ENCODE measurements at places on chromosomes 6 and 20. TPM values are rescaled to one million over a fixed set of nuclear protein-coding genes. Genes with fewer than 3 reads are reported as not detected.

Gene WFDC2
- total RNA-seq: 144 TPM

GRCh38 chr6:6179858-6180623 lies 140.4 kb downstream of the F13A1 start:
- DNase-seq: no peak

Gene MAPK14
- 62.7 TPM for total RNA-seq

DNA sequence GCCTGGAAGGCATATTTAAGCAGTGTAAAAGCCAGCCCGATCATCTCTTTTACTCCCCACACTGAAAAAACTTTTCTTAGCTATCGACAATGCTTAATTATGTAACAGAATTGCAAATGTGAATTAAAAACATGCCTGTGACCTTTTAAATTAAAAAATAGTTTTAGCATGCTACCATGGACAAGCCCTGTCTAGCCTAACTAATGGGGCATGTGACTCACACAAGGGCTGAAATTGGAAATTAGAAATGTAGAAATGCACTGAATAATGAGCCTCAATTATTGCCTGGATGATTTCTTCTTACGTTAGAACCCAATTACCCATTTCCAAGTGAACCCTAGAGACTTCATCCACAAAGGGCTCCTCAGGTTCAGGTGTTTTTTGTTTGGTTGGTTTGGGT lies 82.7 kb downstream of the SIM1 start:
- no peak for DNase-seq

- DNase-seq: no peak
Measured at GRCh38 chr6:154661768-154662167, 71.4 kb upstream of the SCAF8 start.

DNA sequence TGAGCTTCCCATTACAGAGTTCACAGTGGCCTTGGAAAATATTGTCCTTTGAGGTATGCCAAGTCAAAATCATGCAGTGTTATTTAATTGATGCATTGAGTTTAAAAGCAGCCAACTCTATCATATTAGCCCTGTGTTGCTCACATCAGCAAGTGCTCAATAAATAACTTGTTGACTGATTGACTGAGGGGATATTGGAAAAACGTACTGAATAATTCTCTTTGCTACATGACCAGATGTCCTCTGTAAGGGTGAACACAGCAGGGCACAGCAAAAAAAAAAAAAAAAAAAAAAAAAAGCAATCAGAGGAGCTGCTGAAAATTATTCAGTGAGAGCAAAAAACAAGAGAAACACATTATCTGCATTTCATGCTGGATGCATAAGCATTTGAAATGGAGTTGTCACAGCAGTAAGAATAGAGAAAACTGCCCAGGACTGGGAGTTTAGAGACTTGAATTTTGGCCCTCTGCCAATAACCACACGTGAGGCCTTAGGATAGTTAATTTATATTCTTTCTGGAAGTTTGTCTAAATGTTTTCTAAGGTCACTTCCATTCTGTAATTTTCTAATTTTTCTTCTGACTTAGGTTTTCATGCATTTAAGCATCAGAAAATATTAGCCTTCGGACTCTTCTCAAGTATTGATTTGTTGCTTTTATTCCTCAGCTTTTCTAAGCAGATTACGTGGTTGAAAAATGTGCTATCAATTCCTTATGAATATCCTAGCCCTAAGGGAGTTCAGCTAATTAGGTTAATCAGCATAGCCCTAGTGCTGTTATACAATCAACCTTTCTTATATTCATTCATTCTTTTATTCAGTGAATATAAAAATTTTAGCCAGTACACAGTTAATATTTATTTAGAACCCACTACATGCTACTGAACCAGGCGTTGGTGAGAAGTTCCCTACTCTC lies 246.8 kb upstream of the STXBP5 start:
- no peak for DNase-seq

DNA sequence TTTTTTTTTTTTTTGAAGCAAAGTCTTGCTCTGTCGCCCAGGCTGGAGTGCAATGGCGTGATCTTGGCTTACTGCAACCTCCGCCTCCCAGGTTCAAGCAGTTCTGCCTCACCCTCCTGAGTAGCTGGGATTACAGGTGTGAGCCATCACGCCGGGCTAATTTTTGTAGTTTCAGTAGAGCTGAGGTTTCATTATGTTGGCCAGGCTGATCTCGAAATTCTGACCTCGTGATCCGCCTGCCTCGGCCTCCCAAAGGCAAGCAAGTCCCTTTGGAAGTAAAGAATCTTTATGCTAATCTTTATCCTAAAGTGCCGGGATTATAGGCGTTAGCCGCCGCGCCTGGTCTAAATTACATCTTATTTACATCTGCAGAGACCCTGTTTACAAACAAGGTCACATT lies 1.5 kb downstream of the PSMG4 start:
- no peak for DNase-seq

Gene AGER
- total RNA-seq: 11.8 TPM

DNA sequence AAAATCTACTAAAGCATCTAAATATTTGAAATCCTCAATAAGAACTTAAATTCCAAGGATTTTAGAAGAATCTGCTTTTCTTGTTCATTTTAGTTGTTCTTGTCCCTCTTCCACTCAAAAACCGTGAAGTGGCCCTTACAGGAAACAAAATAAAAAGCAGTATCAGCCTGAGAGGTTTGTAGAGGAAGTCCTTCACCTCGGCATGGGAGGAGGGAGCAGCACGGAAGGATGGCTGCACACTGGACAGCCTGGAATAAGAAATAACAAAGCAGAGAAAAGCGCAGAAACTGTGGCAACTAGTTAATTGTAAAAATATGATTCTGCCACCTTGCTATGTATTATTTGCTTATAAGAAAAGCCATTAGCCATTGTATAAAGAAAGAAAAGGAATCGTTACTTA lies 46.1 kb downstream of the RALGAPA2 start:
- DNase-seq: no peak

Gene GABRR2
- total RNA-seq: 0.92 TPM

All from mucosa of gallbladder (tissue), 1 donor.